MV-4-11 (cell line): ENCODE measurements at places on chromosomes 6 and 20.

- DNase-seq = no peak
These were observed 25.1 kb downstream of the GPR63 start for GRCh38 chr6:96812077-96812703.

DNA sequence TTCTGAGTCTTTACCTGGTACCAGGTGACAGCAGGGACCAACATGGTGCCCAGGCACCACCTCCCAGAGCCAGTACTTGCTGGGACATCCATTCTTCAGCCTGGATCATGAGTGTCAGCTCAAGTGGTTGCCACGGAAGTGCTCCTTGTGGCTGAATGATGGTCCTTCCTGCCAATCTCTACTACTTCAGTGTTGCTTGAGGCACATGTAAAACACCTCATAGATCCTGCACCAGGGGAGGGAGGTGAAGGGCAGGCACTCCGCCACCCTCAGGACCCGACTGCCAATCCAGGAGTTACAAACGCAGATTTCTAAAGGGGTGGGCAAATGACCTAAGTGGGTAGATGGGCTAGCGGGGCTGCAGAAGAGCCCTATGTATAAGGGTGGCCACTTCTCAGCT lies 226.0 kb downstream of the PREX1 start:
- no peak for DNase-seq

DNA sequence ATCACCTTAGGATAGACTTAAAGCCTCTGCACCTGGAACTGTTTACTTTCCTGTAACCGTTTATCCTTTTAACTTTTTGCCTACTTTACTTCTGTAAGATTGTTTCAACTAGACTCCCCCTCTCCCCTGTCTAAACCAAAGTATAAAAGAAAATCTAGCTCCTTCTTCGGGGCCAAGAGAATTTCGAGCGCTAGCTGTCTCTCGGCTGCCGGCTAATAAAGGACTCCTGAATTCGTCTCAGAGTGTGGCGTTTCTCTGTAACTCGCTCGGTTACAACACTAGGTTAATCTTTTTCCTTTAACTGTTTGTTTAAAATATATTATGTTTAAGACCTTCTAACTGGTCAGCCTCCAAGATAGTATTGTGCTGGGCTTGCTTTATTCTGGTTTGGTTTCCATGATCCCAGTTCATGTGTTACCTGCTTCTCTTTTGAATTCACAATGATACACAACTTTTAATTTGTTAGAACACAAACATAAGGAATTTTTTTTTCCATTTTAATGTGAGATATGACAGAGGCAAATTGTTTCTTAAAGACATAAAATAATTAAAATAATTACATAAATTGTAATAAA lies 8.7 kb upstream of the NQO2 start:
- no peak for DNase-seq

- no peak for DNase-seq
These were observed 77.9 kb downstream of the SMOC2 start for GRCh38 chr6:168518867-168519266.

GRCh38 chr20:54123587-54124180 lies 50.1 kb downstream of the CYP24A1 start:
- DNase-seq = no peak
